ENCODE measurements at places on chromosomes 11 and 22.

GRCh38 chr22:32801537-32802236 lies at the start of gene TIMP3:
Gene TIMP3, plus strand, starts transcription at chr22:32801705. Its CDS starts 297 bp downstream, at chr22:32802002.
- DNase-seq: no peak
- H3K36me3 ChIP-seq: no peaks in the 10 kb centered on the region
- H3K27me3 ChIP-seq: peaks cover 57% of the 10 kb centered on the region
- peaks cover 6% of the 10 kb centered on the region for H3K4me1 ChIP-seq
- H3K27ac ChIP-seq: no peak within 1 kb of the TSS

- H3K4me1 ChIP-seq: peaks cover 100% of the 10 kb centered on the region
- DNase-seq: no peak
- no peak overlapping the region for H3K27ac ChIP-seq
- no peaks in the 10 kb centered on the region for H3K27me3 ChIP-seq
- H3K4me3 ChIP-seq: peak overlapping the region; percentile 92
Measured at GRCh38 chr11:118215262-118215661, 9.5 kb downstream of the JAML start.

DNA sequence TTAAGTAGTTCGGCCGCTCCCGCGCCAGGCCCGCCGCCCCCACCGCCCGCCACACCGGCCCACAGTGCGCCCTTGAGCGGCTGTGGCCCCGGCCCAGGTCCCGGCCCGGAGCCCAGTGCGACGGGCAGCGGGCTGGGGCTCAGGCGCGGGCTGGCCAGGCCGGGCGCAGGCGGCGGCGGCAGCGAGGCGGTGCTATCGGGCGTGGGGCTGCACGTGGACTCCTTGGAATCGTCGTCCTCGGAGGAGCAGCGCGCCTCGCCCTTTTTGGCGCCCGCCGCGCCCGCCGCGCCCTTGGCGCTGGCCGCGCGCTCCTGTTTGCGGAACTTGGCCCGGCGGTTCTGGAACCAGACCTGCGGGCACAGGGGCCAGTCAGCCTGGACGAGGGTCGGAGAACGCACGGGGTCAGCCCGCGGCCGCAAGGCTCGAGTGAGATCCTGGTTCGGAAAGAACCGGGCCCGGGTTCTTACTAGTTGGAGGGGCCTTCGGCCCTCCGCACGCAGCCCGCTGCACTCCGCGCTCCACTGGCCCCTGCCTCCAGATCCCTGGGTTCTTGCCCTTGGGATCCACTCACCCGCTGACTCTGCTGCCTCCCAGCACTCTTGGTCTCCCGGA lies 4.0 kb downstream of the PHOX2A start:
- H3K36me3 ChIP-seq: peaks cover 5% of the 10 kb centered on the region
- H3K27ac ChIP-seq: no peak overlapping the region
- peaks cover 22% of the 10 kb centered on the region for H3K4me1 ChIP-seq
- no peak for DNase-seq

- peaks cover 48% of the 10 kb centered on the region for H3K27me3 ChIP-seq
- H3K36me3 ChIP-seq: no peaks in the 10 kb centered on the region
- no peak overlapping the region for H3K27ac ChIP-seq
Measured at GRCh38 chr11:18203723-18204122, 31.1 kb downstream of the MRGPRX4 start.

GRCh38 chr11:129737831-129738230 lies 77.8 kb upstream of the TMEM45B start:
- H3K36me3 ChIP-seq: no peaks in the 10 kb centered on the region
- no peaks in the 10 kb centered on the region for H3K4me1 ChIP-seq
- DNase-seq: no peak
- H3K27me3 ChIP-seq: peaks cover 9% of the 10 kb centered on the region
- H3K27ac ChIP-seq: no peak overlapping the region
- H3K4me3 ChIP-seq: no peak overlapping the region

DNA sequence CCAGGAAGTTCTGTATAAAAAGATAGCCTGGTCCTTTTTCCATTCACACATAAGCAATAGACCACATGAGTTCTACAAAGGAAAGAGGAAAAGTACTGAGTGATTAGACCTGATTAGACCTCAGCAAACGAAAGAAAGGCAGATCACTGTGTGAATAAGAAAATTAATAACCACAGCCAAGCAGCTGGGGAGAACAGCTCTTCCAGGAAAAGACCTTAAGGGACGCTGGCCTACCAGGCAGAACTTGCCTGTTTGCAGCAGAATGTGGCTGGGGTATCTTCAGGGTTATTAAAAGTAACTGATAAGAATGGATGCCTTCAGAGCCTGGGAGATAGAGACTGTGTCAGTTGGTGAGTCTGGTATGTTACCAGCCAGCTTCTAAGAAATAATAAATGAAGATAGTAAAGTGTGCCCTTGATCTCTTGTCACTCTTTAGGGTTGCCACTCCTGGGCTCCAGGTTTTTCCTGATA lies 172.9 kb downstream of the DBX1 start:
- H3K4me1 ChIP-seq: no peaks in the 10 kb centered on the region
- no peak overlapping the region for H3K27ac ChIP-seq
- H3K4me3 ChIP-seq: no peak overlapping the region
- no peak for DNase-seq
- H3K27me3 ChIP-seq: peaks cover 16% of the 10 kb centered on the region
- H3K36me3 ChIP-seq: no peaks in the 10 kb centered on the region

Data from activated naive CD8-positive, alpha-beta T cell treated with anti-CD3 and anti-CD28 coated beads, Interleukin-2, amount 50 U/mL, for 24 hours (primary cell).